ENCODE measurements at places on chromosomes 16 and 17.

GRCh38 chr16:12081048-12081404 lies 104.5 kb downstream of the SNX29 start:
- no peak for DNase-seq

DNA sequence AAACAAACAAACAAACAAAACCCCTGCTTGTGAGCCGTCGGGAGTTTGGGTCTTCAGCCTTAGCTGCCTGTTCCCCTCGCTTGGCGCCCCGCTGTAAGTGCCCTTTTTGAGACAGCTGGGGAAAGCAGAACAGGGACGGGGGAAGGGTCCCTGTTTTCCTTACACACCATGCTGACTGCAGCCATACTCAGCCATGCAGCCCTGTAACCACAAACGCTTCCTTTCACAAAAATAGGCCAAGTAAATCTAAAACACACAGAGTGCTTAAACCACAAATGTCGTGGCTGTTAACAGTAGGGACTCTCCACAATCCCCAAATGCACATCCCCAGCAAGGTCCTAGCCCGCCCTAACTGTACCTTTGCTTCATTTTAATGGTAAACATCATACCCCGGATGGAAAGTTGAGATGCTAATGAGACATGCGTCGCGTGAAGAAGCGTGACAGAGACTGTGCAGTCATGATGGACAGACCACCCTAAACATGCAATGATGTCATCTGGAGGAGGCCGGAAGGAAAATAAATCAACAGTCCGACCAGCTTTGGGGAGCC lies 129.9 kb downstream of the MGAT5B start:
- peak; percentile 82 for DNase-seq

GRCh38 chr16:86874141-86874540 lies 295.8 kb downstream of the FOXL1 start:
- DNase-seq: no peak

DNA sequence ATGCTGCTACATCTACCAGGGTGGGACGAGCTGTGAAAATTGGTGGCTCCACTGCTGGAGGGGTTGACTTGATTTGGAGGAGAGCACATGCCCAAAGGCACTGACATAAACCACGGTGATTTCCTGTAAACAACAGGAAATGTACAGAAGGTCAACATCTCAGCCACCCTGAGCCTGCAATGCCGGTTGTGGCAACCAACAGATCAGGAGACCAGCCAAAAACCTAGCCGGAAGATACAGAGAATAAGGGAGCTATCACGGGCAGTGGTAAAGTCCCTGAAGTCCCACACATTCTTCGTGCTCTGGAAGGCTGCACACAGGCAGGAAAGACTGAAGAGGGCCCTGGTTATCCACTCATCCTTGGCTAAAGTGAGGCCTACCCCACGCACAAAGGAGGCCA lies 56.2 kb downstream of the ADCY9 start:
- peak; percentile 53 for DNase-seq

DNA sequence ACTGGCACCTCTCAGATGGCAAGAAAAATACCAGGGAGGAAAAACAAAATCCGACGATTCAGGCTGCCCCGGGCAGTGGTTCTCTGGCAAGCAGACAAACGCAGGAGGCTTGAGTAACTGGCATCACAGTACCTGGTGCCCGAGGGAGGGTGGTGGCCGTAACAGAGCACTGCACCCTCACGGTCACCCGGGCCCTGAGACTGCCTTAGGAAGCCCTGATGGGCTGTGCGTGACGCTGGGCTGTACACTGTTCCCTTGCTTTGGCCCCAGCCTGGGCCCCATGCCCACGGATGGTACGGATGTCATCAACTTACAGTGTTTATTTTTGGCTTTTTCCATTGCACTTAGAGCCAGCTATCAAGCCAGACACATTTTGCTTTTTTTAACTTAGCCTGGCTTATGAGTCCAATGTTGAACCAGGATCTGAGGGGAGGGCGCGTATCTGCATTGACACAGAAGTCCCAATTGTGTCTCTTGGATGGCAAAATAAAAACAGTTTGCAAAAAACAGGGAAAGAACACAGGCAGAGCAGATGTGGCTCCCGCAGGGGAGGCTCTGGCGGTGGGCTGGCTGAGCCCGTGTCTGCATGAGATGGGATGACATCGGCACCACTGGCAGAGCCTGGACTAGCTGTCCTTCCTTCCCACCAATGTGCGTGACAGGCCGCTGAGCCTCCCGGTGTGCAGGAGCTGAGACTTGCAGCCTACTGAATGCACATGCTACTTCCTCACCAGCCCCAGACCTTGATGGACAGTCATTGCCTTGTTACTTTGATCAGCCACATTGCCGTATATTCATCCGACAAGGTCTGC lies 287.7 kb downstream of the FOXL1 start:
- no peak for DNase-seq

- no peak for DNase-seq
Measured at GRCh38 chr16:86075839-86076440, 177.0 kb downstream of the IRF8 start.

GRCh38 chr17:16363749-16364536 lies 10.7 kb upstream of the CENPV start:
- peak; percentile 81 for DNase-seq

DNA sequence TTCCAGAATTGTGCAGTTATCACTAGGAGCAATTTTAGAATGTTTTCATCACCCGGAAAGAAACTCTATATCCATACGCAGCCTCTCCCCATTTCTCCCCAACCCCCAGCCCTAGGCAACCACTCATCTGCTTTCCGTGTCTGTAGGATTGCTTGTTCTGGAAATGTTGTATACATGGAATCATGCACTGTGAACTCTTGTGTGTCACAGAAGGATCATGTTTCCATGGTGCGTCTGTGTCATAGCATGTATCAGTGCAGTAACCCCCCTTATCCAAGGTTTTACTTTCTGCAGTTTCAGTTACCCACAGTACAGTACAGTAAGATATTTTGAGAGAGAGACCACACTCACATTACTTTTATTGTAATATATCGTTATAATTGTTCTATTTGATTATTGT lies 299.4 kb downstream of the CPPED1 start:
- no peak for DNase-seq

- no peak for DNase-seq
Measured at GRCh38 chr17:13393841-13394710, 207.7 kb downstream of the HS3ST3A1 start.

- no peak for DNase-seq
Measured at GRCh38 chr17:77125432-77125901, 15.3 kb upstream of the SEC14L1 start.

DNA sequence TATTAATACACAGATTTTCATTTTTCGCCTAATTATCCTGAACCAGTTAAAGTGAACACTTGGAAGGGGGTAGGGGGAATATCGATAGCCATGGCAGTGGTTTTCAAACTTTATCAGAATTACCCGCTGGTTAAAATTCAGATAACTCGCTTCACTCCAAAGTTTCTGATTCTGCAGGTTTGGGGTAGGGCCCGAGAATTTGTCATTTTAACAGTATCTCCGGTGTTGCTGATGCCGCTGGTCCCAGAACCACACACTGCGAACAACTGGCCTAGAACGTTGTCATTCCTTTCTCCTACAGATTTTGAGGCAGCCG lies 313 bp upstream of the NSRP1 start:
- no peak for DNase-seq

DNA sequence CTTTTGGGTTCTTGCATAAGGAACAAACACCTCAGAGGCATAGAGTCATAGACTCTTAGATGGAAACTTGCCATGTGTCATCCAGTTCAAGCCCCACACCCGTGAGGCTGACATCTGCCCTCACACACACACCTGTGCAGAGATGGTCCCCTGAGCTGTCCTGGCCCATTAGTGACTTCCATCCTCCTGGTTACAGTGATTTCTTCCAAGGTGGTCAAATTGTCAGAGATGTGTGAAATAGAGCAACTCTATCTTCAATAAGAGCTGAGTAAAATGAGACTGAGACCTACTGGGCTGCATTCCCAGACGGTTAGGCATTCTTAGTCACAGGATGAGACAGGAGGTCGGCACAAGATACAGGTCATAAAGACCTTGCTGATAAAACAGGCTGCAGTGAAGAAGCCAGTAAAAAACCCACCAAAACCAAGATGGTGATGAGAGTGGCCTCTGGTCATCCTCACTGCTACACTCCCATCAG lies 342.2 kb upstream of the TNRC6C start:
- DNase-seq: no peak

DNA sequence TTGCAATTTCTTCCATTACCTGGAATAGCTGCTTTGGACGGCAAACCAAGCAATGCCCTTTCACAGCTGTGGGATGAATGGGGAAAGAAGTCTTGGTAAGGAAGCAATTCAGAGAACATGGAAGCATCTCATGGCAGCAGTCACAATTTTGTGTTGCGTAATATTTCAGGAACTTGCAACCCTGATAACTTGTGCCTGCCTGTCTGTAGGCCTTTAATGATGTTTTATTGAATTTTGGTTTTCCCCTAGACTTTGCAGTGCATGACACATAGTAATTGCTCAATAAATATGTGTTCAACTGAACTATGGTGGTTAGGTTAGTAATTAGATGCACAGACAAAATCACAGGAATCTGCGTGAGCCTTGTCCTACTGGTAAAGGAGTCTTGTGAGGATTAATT lies 439.5 kb downstream of the WWOX start:
- DNase-seq: no peak

- no peak for DNase-seq
Measured at GRCh38 chr17:34826332-34826731, 134.9 kb downstream of the CCT6B start.

- DNase-seq: no peak
Measured at GRCh38 chr16:51287121-51287755, 136.2 kb upstream of the SALL1 start.

GRCh38 chr17:74024871-74025531 lies 178.5 kb upstream of the RPL38 start:
- DNase-seq: no peak

DNA sequence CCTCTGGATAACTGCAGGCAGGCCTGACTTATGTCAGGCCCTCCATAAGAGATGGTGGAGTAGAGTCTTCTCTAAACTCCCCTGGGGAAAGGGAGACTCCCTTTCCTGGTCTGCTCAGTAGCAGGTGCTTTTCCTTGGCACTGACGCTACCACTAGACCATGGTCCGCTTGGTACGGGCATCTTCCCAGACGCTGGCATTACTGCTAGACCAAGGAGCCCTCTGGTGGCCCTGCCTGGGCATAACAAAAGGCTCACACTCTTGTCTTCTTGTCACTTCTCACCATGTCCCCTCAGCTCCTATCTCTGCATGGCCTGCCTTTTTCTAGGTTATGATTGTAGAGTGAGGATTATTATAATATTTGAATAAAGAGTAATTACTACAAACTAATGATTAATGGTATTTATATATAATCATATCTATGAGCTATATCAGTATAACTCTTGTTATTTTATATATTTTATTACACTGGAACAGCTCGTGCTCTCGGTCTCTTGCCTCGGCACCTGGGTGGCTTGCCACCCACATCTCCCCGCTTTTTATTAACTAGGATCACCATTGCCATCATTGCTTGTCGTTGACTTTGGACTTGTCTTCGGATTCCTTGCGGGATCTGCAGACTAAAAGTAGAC lies 59.8 kb upstream of the ARL4D start:
- DNase-seq: peak; percentile 72

- DNase-seq: peak; percentile 89
Measured at GRCh38 chr17:29615492-29616299, 7.0 kb downstream of the CORO6 start.

DNA sequence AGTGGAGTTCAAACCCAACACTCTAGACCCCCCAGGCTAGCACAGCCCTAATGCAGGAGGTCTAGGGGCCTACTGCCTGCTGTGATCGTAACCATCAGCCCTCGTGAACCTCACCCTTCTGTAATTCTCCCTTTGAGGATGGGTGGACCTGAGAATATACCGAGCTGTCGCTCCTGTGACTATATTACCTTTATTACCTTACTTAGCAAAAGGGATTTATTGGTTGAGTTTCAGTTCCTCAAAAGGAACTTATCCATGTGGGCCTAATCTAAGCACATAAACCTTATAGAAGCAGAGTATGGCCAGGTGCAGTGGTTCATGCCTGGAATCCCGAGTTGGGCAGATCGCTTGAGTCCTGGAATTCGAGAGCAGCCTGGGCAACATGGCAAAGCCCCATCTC lies 19.2 kb upstream of the EMP2 start:
- no peak for DNase-seq

DNA sequence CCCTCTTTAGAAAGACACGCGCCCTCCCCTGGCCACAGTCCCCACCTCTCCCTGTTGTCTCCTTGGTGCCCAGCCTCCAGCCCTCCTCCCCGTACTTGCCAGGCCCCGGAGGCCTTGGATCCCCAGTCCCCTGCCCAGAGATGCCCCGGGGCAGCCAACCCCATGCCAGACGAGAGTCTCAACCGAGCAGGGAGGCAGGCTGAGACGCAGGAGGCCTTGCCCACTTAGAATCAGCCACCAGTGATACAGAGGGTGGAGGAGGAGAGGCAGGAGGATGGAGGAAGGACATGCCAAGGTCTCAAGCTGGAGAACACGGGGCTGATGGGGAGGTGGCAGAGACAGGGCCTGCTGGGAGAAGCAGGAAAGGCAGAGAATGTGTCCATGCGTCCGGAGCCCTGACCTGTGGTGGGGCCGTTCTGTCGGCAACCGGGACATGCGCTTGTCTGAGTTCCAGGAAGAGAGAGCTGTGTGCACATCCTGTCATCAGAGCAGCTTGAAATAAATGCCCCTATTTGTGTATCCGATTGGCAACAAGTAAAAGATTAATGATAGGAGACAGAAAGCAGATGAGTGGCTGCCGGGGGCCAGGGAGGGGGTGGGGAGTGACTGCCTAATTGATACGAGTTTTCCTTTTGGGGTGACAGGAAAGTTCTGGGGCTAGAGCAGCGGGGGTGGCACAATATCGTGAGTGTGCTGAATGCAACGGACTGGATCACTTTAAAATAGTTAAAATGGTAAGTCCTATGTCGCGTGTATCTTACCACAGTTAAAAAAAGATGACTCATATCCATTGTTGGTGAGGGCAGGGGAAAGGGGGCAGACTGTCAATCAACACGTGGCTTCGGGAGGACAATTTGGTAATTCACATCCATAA lies 44.7 kb upstream of the MEAK7 start:
- DNase-seq: peak; percentile 77

DNA sequence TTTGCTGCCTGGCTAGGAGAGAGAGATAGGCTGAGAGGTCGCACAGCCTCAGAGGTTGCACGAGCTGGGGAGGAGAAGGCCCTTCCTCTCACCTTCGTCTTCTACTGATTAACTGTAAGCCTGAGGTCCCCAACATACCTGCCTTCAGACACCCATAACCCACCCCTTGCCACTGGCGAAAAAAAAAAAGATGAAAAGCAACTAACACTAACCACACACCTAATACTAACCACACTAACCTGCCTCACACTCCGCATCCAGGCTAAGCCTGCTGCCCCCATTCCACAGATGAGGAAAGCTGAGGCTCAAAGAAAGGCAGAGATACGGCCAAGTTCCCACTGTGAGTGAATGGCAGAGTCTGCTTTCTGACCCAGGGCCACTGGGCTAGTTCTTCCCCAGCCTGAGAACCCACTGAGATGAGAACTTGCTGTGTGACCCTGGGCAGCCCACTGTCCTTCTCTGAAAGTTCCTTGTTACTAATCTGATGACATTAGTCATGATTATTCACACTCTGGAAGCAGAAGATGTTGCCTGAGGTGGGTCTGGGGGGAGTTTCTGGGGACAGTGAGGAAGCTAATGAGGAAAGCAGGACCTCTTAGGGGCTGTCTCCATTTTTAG lies 4.6 kb downstream of the IL21R start:
- DNase-seq: no peak

Measured in CD4-positive, alpha-beta T cell treated with Interleukin-21 for 1 hour (primary cell).